Hematopoietic multipotent progenitor cell treated with erythropoietin and hydrocortisone succinate and interleukin-3 and kit ligand, for 6 days (in vitro differentiated cells): ENCODE measurements at places on chromosomes 3 and 15.
A peak's percentile ranks its signal among the peaks of the same experiment; 100 is the strongest.

DNA sequence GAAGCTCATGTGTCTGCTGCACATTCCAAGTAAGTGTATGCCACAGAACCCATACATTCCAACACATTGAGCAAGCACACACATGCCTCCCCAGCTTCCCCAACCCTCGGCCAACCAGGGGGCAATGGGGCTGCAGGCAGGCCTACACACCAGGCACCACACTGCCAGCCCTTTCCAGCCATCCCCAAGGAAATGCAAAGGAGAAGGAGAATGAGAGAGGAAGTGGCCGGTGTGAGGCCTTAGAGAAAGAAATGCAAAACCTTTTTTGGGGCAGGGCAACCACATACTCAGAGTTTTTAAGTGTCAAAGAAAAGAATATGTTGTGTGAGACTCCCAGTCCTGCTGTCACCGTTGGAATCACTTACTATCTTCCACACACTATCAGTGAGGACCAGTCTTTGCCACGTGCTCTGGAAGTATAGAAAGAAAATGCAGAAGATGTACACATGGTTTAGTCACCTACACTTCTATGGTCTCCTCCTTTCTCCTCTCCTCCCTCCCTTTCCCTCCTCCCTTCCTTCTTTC, 11.1 kb downstream of the IGF2BP2 start:
- peak; percentile 71 for DNase-seq

DNA sequence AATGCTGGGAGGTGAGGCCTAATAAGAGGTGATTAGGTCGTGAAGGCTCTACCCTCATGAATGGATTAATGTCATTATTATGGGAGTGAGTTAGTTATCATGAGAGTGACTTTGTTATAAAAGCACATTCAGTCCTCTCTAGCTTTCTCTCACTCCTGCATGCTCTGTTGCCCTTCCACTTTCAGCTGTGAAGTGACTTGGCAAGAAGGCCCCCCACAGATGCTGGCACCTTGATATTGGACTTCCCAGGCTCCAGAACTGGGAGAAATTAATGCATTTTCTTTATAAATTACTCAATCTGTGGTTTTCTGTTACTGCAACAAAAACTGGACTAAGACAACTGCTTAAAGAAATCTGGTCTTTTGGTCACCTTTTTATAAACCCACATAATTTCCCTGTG, 144.3 kb downstream of the FBN1 start:
- DNase-seq: no peak

DNA sequence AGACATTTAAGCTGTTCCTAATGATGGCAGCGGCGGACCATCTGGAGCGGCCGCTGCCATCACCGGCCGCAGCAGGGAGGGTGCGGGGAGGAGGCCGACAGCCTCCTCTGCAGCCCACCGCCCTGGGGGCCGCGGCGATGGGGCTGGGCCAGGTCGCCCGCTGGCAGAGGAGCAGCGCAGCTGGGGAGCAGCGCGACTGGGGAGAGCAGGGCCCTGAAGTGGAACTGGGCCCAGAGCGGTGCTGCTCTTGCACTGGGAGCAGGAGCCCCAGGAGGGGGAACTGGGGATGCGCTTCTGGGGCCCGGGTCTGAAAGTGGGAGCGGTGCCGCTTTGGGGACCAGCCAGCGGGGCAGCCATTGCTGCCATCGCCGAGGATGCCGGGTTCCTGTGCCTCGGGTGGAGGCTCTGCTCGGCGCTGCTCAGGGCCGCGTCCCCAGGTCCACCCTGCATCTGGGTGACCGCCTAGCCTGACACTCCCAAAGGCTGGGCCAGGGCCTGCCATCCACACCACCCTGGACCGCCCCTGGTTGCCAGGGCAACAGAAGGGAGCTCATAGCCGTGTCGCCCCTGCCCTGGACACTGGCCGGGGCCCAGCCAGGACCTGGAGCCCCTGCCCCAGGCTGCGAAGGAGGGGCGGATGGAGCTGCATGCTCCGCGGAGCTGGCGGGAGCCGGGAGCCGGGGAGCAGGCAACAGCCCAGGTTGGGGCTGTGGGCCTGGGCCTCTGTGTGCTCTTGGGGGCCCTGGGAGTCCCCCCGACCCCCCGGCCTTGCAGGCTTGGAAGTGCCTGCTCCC, 15.5 kb upstream of the PLA2G4E start:
- DNase-seq: no peak

DNA sequence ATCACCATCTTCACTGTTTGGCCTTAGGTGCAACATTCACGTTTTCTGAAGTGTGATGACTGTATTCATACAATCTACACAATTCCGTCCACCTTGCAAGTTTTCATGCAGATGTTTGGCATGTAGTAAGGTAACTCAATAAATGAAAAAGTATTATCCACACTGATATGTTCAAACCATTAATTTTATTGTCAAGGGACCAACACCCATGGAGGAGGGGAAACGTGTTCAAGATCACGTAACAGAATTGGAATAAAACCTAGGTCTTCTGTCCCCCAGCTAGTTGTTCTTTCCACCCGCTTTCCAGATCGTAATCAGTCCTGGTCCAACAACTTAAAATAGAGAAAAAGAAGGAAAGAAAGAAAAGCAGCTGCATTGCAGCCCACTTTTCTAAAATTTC, 560.4 kb upstream of the MCTP2 start:
- DNase-seq: no peak

GRCh38 chr3:114451561-114452018, 157.8 kb downstream of the TIGIT start:
- no peak for DNase-seq
